ENCODE measurements at places on chromosomes 16 and 17.

DNA sequence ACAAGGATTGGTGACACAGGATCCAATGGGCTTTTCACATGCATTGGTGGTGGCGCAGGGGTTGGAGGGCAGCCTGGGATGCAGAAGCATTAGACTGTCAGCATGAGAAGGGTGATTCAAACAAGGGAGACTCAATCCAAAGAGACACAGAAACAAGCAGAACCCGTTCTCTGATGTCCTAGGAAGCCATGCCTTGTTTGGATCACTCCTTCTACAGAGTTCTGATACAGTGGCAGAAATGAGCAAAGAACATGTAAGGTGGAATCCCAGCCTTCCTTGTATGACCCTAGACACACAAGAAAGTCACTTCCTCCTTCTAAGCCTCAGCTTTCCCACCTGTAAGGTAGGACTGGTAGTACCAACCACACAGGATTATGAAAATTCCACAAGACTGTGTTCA lies 5.7 kb downstream of the KRT33B start:
- no peak for DNase-seq

- no peak for DNase-seq
These were observed 99.7 kb downstream of the CYTH1 start for GRCh38 chr17:78682363-78682762.

DNA sequence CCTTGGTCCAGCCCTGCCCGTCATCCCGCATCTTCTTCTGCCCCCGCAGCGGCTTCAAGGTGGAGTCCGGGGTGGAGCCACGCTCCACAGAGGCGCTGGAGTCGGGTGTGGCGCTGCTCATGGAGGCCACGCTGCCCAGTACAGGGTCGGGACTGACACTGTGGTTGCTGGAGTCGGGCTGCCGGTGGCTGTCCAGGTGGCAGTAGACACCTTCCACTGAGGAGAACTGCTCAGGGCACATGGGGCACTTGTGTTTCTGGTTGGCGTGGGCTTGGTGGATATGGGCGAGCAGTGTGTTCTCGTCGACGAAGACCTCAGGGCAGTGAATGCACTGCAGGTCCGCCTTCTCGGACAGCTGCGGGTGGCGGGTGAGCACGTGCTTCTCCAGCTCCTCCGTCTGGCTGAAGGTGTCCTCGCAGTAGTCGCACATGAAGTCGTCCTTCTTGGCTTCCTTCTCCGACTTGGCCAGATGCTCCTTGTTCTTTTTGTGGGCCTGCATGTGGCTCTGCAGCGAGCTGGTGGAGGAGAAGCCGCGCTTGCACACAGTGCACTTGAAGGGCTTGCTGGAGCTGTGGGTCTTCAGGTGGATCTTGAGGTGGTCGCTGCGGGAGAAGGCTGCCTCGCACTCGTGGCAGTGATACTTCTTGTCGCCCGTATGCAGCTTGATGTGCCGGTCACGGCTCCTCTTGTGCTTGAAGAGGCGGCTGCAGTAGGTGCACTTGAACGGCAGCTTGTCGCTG lies 217.8 kb downstream of the ZNF423 start:
- no peak for DNase-seq

- no peak for DNase-seq
These were observed 23.3 kb upstream of the CDRT4 start for GRCh38 chr17:15490634-15491261.

DNA sequence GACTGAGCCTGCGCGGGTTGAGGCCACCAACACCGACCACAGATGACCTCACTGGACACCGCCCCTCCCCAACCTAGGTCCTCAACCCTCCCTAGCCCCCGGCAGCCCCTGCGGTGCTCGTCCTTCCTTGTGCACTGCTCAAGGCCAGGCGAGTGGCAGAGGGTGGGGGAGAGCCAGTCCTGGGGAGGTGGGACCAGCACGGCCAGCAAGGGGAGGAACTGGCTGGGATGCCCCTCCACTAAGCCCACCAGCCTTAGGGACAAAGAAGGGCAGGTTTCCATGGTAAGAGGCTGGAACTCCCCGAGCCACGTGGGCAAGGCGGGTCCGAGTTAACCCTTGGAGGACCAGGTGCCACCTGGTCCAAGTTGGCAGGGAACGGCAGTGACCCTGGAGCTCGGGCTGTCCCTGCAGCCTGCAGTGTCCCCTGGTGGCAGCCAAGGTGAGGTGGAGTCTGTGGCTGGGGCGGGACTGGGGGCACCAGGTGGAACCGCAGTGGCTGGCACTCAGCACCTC lies 9.2 kb downstream of the FSCN2 start:
- DNase-seq: no peak

DNA sequence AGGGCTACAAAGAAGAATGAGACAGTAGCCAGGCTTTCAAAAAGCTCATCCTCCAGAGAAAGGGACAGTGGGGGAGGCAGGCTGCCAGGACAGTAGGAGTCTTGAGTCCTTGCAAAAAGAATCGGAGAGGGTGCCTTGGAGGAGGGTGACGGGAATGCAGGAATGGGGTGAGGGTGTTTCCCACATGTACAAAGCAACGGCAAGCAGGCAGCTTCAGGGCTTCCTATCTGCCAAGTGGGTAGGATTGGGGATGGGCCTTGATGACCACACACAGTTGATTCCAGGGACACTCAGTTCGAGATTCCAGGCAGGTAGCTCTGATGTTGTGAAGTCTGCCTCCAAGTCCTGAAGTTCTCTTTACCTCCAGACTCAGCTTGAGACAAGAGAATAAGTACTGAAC lies 54.4 kb downstream of the C17orf67 start:
- DNase-seq: no peak

GRCh38 chr17:36498560-36499300 lies 12.2 kb downstream of the ZNHIT3 start:
- no peak for DNase-seq

DNA sequence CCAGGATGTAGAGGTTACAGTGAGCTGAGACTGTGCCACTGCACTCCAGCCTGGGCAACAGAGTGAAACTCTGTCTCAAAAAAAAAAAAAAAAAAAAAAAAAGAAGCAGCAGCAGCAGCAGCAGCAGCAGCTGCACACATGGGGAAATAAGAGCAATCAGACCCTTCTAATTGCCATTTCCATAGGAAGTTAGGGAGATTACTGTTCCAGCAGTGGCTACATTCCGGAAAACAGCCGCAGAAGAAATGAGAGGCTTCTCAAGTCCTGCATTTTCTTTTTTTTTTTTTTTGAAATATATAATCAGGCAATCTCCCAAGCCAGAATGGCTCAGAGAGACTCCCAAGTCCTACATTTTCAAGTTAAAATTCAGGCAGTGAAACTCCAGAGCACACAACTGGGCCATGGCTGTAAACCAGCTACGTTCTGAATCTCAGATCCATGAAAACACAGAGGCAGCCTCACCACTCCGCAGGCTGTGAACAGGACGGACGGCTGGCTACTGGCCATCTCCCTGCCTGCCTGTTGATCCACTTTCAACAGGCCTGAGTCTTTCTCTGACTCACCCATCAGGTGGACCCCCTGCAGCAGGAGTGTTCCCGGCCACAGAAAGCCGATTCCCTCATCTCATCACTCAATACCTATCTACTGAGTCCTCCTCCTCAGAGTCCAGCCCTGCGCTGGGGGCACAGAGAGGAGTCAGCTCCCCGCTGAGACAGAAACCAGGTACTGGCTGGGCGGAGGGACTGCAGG lies 15.0 kb downstream of the TRPV1 start:
- no peak for DNase-seq

GRCh38 chr16:73289232-73289631 lies 241.3 kb upstream of the ZFHX3 start:
- no peak for DNase-seq

DNA sequence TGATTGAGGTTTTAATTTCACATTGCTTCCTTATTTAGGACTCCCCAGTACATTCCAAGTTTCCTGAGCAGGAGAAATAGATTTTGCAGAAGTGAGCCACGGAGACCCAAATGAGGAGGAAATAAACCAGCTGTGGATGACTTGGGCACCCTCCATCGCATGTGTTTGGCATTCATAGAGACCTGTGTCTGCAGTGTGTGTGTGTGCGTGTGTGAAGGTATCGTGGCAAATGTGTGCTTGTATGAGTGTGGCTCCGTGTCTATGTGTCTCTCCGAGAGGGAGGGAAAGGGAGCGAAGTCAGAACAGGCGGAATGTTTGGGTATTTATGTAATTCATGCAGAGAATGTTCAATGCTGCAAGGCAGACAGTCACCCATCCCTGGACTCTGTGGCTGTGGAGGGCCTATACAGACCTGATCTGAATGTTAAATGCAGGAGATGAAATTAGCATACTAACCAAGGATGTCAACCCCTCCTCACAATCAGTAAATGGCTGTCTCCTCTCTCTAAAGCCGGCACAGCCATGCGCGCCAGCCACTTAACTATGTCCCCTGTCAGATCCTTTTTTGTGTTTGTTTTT lies 186.0 kb upstream of the ZFHX3 start:
- DNase-seq: no peak

DNA sequence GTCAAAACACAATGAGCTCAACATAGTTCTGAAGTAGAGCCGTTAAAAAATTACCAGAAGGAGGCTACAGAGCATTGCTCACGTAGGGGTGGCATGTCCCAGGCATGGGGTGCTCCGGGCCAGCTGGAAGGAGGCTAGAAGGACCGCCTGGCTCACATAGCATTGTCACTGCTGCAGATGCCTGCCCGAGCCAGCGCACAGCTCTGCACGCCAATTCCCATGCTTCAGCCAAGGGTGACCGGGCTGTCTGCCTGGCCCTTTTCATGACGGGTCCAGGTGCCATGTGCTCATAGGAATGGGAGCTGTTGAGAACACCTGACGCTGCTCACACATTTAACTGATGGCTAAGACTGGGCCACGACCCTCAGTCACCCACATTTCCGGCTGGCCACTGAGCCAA lies 228.9 kb upstream of the FOXF1 start:
- DNase-seq: no peak

DNA sequence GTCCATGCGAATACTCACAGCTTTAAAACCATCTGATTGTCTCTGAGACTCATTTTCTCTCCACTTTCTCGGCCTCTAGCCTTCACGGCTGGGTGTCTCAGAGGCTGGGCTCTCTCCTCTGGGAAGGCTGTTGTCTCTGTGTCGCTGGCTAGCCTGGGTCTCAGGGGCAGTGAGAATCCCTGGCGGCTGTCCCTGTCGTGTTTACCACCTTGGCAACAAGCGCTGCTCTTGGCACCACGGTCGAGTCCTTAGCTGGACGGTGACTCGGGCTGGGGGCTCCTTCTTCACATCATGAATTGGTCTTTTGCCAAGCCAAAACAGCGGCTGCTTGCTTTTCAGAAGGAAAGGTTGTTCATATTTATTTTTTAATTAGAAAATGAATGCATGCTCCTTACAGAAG lies 81.1 kb downstream of the MSI2 start:
- no peak for DNase-seq

DNA sequence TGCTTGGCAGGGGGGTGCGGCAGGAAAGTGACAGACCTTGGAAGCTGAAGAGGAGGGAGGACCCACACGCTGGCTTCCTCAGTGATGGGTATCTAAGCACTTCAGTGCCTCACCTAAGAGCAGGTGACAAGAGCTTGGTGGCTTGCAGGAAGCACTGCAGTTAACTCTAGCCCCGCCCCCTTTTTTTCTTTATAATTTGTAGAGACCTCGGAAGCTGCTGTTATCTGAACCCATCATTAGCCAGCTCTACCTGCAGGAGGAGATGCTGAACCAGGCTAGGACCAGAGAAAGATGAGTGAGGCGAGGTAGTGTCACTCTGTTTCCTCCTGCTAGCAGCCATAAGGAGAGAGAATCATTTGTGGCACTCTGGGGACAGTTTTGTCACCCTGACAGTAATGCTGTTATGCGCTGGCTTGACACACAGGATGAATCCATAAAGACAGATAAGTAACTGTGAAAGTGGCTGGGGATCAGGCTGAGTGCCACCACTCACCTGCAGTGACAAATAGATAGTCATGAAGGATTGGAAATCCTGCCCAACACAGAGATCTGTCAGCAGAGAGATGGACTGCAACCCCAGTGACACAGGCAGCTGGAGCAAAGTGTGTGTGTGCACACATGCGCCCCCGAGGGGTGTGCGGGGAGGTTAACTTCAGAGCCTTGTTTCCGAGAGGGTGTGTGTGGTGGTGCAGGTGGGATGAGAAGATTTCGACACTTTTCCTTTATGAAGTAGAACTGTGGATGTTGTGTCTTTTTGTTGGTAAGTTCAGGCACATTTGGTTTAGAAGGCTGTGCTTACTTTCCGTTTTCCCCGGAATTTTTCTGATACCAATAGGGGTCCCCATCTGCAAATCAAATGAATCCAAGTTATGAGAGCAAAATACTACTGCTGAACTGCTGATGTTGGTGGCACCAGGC lies 224.0 kb downstream of the IRX3 start:
- no peak for DNase-seq

DNA sequence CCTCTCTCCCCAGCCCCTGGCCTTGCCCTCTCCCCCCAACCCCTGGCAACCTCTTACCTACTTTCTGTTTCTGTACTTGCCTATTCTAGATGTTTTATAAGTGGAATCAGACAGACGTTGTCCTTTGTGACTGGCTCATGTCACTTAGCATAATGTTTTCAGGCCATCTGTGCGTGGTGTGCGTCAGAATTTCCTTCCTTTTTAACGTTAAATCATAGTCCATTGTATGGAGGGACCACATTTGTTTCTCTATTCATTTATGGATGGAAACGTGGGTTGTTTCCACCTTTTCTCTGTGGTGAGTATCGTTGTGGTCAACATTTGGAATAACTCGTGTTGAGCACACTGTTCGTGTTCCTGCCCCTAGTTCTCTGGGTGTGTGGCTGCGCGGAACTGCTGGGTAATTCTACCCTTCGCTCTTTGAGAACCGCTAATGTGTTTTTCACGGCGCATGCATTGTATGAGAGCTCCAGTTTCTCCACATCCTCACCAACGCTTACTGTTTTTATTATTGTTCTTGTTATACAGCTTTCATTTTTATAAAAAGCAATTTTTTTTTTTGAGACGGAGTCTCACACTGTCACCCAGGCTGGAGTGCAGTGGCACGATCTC lies 26.3 kb downstream of the ACTG1 start:
- DNase-seq: no peak

DNA sequence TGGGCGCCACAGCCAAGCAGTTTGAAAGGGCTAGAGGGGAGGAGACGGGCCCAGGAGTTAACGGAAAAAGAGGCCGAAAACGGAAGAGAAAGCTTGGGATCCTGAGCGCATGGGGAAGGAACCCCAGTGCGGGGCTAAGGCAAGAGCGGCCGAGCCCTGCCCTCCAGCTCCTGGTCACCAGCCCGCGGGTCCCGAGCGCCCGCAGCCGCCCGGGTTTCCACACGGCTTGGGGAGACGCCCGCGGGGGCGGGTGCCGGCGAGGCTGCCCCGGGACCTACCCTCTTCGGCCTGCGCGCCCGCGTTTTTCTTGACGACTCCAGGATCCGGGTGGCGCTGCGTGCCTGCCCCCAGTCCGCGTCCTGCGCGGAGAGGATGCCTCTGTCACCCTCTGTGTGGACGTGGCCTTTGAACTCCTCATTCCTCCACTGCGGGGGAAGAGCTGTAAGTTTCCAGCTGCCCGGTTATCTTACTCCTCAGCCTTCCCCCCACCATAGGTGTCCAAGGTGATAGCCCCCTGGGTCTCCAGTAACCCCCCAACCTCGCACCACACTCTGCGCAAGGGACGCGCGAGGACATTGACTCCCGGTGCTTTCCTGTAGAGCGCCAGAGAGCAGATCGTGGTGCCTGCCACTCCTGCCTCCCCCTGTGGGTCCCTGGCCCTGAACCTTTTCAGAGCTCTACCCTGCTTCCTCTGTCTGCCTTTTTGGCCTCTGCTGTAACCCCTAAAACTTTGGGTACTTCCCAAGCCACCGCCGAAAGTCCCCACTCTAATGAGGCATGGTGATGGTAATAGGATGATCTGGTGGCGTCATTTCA lies 1.7 kb upstream of the CDH11 start:
- DNase-seq: no peak

All from activated T-helper 9 cell treated with anti-CD3 and anti-CD28 coated beads, Interleukin-2, amount 50 U/mL, for 16 hours (primary cell).